AG08396 (cell line): ENCODE measurements at places on chromosomes 12 and 14.

GRCh38 chr14:81313775-81314429 lies 86.2 kb downstream of the STON2 start:
- no peak for DNase-seq

DNA sequence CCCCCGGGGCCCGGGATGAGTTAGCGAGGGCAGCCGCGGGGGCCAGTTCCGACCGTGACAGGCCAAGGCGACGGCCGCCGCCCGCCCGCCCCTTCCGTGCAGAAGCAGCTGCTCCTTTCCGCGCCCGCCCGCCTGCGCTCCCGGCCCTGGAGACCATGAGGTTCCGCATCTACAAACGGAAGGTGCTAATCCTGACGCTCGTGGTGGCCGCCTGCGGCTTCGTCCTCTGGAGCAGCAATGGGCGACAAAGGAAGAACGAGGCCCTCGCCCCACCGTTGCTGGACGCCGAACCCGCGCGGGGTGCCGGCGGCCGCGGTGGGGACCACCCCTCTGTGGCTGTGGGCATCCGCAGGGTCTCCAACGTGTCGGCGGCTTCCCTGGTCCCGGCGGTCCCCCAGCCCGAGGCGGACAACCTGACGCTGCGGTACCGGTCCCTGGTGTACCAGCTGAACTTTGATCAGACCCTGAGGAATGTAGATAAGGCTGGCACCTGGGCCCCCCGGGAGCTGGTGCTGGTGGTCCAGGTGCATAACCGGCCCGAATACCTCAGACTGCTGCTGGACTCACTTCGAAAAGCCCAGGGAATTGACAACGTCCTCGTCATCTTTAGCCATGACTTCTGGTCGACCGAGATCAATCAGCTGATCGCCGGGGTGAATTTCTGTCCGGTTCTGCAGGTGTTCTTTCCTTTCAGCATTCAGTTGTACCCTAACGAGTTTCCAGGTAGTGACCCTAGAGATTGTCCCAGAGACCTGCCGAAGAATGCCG lies 699 bp downstream of the MGAT2 start:
- DNase-seq = peak; percentile 53

DNA sequence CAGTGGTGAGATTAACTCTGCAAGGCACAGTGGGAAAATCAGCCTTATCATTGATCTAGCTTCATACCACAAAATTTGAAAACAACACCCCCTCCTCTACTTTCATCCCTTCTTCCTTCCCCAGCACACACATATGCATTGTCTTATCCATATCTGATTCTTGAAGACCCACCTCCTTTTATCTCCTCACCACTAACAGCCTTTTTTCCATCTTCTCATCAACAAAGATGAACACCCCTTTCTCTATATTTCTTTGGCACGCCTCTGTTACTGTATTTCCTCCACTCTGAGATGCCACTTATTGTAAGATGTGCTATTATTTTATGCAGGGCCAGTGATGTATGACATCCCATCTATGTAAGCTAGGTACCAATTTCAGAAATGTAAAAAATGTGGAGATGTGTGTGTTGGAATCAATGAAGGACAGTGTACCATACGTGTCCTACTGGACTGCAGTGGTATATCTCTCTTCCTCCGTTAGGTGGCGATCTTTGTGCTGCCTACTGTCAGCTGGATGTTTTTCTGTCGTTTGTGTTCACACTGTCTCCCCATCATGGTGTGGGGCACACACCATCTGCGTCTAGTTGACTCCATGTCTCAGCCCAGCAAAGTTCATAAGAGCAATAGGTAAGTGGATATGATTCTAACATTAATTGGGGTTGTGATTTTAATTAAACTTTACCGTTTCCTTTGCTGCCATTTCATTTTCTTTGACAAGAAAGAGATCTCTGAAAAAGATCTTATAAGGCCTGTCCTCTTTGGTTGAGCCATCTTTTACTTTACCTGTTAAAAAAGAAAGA lies 24.0 kb downstream of the CCDC38 start:
- peak; percentile 56 for DNase-seq

- no peak for DNase-seq
These were observed 41.0 kb downstream of the TRAFD1 start for GRCh38 chr12:112166051-112167015.

DNA sequence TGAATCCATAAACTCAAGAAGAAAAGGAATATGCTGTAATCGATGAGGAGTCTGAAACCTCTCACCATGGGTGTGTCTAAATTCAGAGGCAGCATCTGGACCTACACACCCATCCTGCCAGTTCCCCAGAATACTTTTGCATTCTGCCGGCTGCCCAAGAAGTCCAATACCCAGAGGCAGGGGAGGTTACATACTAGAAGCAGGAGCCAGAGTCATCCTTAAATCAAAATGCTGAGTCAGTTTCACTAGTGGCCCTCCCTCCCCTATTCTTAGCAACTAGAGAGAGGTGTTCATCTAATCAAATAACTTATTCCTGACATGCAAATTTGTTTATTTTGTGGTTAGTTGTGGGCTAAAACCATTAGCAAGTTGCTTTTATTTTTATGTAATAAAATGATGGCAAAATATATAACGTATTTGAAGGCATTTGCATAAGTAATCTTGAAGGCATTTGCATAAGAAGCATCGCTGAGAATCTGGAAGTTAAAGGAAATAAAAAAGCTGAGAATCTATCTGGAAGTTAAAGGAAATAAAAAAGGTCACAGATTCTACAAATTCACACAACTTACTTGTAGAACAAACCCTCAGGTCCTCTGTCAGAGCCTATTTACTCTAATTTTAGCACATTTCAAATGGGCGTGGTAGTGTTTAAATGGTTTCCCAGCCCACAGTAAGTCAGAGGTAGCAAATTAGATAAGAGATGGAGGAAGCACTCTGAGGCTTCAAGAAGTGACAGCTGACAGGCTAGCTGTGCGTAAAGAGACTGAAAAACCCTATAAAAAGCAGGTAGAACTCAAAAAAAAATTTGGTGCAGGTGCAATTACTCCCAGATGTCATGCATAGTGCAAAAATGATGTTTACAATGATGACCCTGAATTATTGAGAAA lies 7.8 kb downstream of the BHLHE41 start:
- DNase-seq = no peak

DNA sequence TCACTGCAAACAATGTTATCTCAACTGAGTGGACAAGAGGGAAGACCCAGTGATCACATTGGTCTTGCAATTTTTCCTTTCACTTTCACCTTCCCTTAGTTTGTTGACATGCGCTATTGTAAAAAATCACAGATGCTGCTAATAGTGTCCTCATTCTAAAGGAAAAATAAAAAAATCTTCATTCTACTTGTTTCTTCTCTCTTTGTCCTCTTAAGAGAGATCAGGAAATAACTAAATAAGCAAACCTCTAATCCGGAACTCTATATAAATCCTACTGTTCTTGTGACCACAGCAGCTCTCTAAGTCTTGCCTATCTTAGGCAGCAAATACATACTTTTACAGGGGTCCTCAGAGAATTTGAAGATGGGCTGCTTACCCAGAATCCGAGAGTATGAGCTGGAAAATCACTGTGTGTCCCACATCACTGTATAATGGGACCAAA lies 257.7 kb downstream of the NAV3 start:
- peak; percentile 16 for DNase-seq

DNA sequence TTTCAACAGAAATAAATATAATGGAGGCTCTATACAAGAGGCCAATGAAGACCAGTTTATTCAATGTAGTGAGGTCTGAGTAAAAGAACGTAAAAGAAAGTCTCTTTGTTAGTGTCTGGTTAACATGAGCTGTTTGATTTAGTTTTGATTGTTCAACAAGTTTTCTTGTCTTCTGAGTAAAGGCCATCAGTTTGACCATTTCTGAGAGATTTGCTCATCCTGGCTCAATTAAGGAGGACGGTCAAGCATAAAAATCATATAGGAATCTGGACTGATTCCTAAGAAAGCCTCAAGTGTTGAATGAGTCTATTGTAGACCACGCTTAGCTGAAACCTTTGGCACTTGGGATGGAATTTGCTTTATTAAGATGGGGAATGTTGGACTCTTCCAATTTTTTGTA lies 32.5 kb upstream of the FGF23 start:
- DNase-seq = no peak
